ENCODE measurements at places on chromosomes 6 and 20. TPM values are rescaled to one million over a fixed set of nuclear protein-coding genes. Genes with fewer than 3 reads are reported as not detected.
A peak's percentile ranks its signal among the peaks of the same experiment; 100 is the strongest.

- peak; percentile 51 for DNase-seq
- H3K36me3 ChIP-seq = peaks cover 5% of the 10 kb centered on the region
- no peak overlapping the region for H3K27ac ChIP-seq
- H3K27me3 ChIP-seq = no peaks in the 10 kb centered on the region
- H3K4me3 ChIP-seq = no peak overlapping the region
Observed at GRCh38 chr6:118812970-118813369, 81.0 kb upstream of the ASF1A start.

DNA sequence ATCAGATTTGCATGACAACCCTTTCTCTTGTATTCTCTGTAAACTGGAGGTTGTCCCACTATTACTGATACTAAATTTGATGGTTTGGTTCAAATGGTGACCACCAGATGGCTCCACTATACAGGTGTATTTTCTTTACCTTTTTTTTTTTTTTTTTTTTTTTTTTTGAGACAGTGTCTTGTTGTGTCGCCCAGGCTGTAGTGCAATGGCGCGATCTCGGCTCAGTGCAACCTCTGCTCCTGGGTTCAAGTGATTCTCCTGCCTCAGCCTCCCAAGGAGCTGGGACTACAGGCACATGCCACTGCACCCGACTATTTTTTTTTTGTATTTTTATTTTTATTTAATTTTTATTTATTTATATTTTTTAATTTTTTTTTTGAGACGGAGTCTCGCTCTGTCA, 6.6 kb upstream of the WTAP start:
- H3K4me3 ChIP-seq = no peak overlapping the region
- H3K4me1 ChIP-seq = peaks cover 10% of the 10 kb centered on the region
- DNase-seq = no peak
- peaks cover 1% of the 10 kb centered on the region for H3K36me3 ChIP-seq
- no peak overlapping the region for H3K27ac ChIP-seq

DNA sequence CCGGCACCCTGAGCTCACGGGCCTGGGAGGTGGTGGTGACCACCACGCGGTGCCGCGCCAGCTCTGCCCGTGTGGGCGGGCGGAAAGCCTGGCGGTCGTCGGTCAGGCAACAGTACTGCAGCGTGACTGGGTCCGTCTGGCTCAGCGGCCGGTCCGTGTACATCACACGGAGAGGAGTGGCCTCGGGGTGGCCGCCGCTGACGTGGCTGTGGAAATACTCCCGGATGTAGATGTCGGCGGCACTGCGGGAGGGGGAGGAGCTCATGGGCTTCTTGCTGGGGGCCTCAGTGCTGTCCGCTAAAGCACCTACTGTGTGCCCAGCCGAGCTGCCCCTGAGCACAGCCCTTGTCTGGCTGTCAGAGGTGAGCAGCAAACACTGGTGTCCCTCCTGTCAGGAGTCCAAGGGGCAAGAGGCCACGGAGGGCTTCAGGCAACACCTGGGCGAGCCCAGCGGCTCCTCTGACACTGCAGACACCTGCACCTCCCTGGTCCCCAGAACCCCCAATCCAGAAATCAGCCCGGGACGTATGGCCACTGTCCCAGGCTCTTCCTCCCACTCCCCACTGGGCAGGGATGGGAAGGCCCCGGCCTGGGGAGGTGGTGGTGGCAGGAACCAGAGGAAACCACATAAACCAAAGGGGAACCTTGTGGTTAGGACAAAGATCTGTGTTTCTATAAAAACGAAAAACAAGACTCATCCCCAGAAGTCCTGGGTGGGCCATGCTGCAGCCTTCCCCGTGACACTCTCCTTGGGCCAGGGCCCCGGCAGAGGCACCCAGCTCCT, 6.5 kb downstream of the HELZ2 start:
- H3K4me1 ChIP-seq = no peaks in the 10 kb centered on the region
- DNase-seq = no peak
- no peak overlapping the region for H3K27ac ChIP-seq
- H3K27me3 ChIP-seq = no peaks in the 10 kb centered on the region
- peaks cover 48% of the 10 kb centered on the region for H3K36me3 ChIP-seq
- H3K4me3 ChIP-seq = no peak overlapping the region

GRCh38 chr6:31795616-31796298, at the start of gene VARS1:
TSS of gene VARS1 (minus strand) at chr6:31795752. CDS start at chr6:31795217, 535 bp downstream.
- H3K4me3 ChIP-seq = peak within 1 kb of the TSS; percentile 77
- peak; percentile 84 for DNase-seq
- H3K4me1 ChIP-seq = no peaks in the 10 kb centered on the region

DNA sequence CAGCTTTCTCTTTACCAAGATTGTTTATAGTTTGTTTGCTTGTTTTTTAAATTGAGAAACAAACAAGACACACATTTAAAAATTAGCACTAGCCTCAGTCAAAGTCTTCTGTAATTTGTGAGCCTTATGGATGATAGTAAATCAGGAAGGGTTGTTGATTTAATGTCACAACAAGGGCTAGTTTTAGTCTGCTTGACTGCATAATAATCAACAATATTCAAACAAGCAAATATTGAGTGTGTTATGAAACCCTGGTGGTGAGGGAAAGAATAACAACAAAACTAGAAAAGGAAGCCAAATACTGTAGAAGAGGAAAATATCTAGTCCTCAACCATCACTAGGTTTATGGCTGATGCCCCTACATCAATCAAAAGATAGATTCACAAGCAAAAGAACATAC, 228.6 kb downstream of the TBC1D7 start:
- H3K36me3 ChIP-seq = no peaks in the 10 kb centered on the region
- no peaks in the 10 kb centered on the region for H3K27me3 ChIP-seq
- no peak for DNase-seq
- H3K27ac ChIP-seq = no peak overlapping the region
- no peaks in the 10 kb centered on the region for H3K4me1 ChIP-seq

DNA sequence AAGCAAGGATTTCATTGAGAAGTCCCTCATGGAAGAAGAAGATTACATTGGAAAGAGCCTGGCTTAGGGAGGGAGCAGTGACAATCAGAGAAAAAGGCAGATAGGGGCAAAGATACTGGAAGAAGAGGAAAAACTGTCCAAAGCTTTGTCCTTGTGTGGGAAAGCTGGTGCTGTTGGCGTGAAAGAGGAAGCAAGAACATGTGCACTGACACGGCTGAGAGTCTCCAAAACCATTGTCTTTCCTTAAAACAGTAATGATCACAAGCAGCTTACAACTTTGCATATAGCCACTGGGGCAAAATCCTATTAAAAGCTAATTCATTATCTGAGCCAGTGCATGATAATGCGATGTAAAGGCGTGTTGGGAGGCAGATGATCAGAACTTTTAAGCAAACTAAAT, 85.1 kb upstream of the ESR1 start:
- H3K4me3 ChIP-seq = no peak overlapping the region
- no peaks in the 10 kb centered on the region for H3K27me3 ChIP-seq
- no peak overlapping the region for H3K27ac ChIP-seq
- H3K4me1 ChIP-seq = no peaks in the 10 kb centered on the region
- no peaks in the 10 kb centered on the region for H3K36me3 ChIP-seq

Gene DOK5
- 4.2 TPM for total RNA-seq

Gene ZNF322
- 18.9 TPM for total RNA-seq

Gene SLC32A1
- not detected for total RNA-seq
